ENCODE measurements at places on chromosomes 16 and 17.
A peak's percentile ranks its signal among the peaks of the same experiment; 100 is the strongest.

- DNase-seq: no peak
These were observed 3.7 kb upstream of the DNASE1 start for GRCh38 chr16:3650631-3651265.

DNA sequence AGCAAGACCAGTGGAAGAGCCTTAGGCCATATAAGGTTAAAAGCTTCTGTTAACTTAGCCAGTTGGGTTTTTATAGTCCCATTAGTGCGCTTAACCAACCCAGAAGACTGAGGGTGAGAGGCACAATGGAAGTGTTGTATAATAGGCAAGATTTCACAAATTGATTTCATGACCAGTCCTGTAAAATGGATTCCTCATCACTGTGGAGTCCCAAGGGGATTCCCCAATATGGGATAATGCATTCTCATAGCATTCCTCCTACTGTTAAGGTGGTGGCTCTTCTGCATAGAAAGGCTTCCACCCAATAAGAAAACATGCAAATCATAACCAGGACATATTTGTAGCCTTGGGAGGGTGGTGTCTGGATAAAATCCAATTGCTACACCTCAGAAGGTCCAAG, 22.1 kb upstream of the B4GALNT2 start:
- no peak for DNase-seq

- DNase-seq: peak; percentile 30
These were observed 29.4 kb upstream of the BAHCC1 start for GRCh38 chr17:81365601-81366585.

- no peak for DNase-seq
These were observed 20.3 kb downstream of the CHMP6 start for GRCh38 chr17:81011951-81012350.

DNA sequence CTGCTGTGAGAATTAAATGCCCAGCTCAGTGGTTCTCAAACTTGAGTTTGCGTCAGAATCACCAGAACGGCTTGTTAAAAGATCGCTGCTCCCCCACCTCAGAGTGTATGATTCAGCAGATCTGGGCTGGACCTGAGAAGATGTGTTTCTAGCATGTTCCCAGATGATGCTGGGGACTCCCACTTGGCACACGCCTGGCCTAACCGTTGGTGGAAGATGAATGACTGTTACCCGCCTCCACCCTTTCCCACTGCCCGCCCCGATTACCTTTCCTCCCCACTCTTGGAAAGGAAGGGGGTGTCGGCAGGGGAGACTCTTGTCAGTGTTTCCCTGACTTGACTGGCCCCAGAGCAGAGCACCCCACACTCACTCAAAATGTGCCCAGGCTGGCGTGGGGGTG, 29.3 kb upstream of the ABCC3 start:
- DNase-seq: no peak

GRCh38 chr16:52729731-52730130, 182.8 kb upstream of the TOX3 start:
- DNase-seq: no peak

DNA sequence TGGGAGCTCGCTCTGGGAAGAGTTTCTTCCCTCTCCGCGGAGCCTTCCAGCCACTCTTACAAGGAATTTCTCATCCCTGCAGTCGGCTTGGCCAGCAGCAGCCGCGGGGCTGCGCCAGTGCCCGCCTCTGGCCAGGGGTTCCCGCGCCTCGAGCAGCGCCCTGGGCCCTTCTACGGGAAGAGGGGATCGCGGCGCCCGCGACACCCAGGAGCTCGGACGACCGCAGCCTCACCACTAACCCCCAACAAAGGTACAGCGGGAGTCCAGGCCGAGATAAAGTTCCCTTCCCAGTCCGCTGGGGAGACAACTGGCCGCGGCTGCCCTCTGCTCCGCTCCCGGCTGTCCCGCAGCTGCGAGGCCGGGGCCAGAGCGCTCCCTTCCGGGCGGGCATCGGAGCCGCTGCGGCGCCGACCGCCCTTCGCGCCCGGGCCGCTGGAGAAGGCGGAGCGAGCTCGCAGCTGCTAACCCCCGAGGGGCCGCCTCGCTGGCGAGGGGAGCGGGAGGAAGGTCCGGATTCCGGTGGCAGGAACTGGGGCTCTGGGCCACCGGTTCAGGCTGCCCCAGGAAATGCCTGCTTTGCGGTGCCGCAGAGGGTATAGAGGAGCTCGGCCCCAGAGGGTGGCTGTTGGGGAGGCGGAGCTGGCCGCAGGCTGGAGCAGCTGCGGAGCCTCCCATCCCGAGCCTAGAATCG, 3.6 kb upstream of the HS3ST3B1 start:
- DNase-seq: no peak

GRCh38 chr17:78044280-78044835, 84.2 kb downstream of the TMC6 start:
- no peak for DNase-seq

DNA sequence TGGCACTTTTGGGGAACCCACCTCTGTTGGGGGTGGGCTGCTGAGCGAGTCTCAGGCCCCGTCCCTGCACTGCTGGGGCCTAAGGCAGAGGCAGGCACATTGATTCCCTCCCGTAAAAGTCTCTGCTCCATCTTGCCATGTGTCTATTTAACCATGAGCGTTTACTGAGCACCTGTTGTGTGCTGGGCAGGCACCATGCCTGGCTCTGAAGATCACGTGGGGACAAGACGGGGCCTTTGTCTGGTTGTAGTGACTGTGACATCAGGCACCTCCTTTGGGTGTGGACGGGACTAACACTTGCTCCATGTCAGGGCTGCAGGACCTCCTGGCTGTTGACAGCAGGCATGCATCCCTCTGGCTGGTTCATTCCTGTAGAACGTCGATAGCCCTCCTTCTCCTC, 204.7 kb upstream of the CIBAR2 start:
- no peak for DNase-seq
